ENCODE measurements at places on chromosomes 7 and 10. TPM values are rescaled to one million over a fixed set of nuclear protein-coding genes. Genes with fewer than 3 reads are reported as not detected.

Gene EIF5AL1
- 1.7 TPM for total RNA-seq

- H3K36me3 ChIP-seq: no peaks in the 10 kb centered on the region
- no peak overlapping the region for H3K27ac ChIP-seq
- H3K27me3 ChIP-seq: peaks cover 2% of the 10 kb centered on the region
Observed at GRCh38 chr10:58952747-58953466, 223.5 kb upstream of the PHYHIPL start.

GRCh38 chr7:42479816-42480633 is 243.0 kb upstream of the GLI3 start:
- H3K4me3 ChIP-seq: no peak overlapping the region
- H3K27ac ChIP-seq: no peak overlapping the region
- no peaks in the 10 kb centered on the region for H3K36me3 ChIP-seq
- H3K27me3 ChIP-seq: no peaks in the 10 kb centered on the region
- no peak for DNase-seq

Gene C10orf67
- total RNA-seq: not detected

DNA sequence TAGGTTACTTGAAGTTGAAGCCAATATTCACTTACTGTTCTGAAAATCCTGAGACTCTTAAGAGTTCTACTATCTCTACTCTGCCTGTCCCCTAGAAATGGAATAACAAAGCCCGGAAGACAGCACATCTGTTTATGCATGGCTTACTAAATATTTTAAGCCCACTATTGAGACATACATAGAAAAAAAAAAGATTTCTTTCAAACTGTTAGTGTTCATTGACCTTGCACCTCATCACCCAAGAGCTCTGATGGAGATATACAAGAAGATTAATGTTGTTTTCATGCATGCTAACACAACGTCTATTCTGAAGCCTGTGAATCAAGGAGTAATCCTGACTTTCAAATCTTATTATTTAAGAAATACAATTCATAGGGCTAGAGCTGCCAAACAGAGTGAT is 859.3 kb upstream of the C7orf33 start:
- H3K36me3 ChIP-seq: no peaks in the 10 kb centered on the region
- H3K4me1 ChIP-seq: no peaks in the 10 kb centered on the region
- H3K27me3 ChIP-seq: no peaks in the 10 kb centered on the region
- H3K4me3 ChIP-seq: no peak overlapping the region
- DNase-seq: no peak

Gene KNDC1
- 0.55 TPM for total RNA-seq

DNA sequence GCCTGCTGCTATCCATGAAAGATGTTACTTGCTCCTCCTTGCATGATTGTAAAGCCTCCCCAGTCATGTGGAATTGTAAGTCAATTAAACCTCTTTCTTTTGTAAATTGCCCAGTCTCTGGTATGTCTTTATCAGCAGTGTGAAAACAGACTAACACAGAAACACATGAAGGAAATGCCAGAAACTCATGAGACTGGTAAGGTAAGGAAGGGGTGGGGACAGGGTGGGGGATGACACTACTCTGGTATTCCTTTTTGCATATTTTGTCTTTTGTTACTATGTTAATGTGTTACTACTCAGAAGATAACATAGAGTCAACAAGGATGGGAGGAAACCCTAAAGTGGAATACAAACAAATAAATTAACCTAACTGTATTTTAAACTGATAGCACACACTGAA is 69.8 kb upstream of the DRGX start:
- no peak overlapping the region for H3K4me3 ChIP-seq
- no peaks in the 10 kb centered on the region for H3K27me3 ChIP-seq
- no peak overlapping the region for H3K27ac ChIP-seq
- no peak for DNase-seq
- H3K36me3 ChIP-seq: peaks cover 36% of the 10 kb centered on the region
- H3K4me1 ChIP-seq: no peaks in the 10 kb centered on the region

GRCh38 chr10:110396284-110396651 is 91.5 kb upstream of the SMNDC1 start:
- peak overlapping the region; percentile 52 for H3K27ac ChIP-seq
- H3K36me3 ChIP-seq: no peaks in the 10 kb centered on the region
- no peak overlapping the region for H3K4me3 ChIP-seq
- no peak for DNase-seq
- no peaks in the 10 kb centered on the region for H3K27me3 ChIP-seq

- H3K27me3 ChIP-seq: no peaks in the 10 kb centered on the region
- no peak overlapping the region for H3K4me3 ChIP-seq
- H3K27ac ChIP-seq: no peak overlapping the region
- H3K4me1 ChIP-seq: peaks cover 38% of the 10 kb centered on the region
- peak; percentile 28 for DNase-seq
Observed at GRCh38 chr7:16926283-16926682, 44.5 kb upstream of the AGR3 start.

Gene NUTM2E
- total RNA-seq: 0.18 TPM

Gene PRF1
- 141 TPM for total RNA-seq
